Nucleus accumbens (tissue), 56 donors: ENCODE measurements at places on chromosomes 7 and 10.

- no peak for DNase-seq
Observed at GRCh38 chr7:70035519-70035918, 437.2 kb downstream of the AUTS2 start.

- no peak for DNase-seq
Observed at GRCh38 chr10:114565066-114565465, 93.0 kb downstream of the ABLIM1 start.

DNA sequence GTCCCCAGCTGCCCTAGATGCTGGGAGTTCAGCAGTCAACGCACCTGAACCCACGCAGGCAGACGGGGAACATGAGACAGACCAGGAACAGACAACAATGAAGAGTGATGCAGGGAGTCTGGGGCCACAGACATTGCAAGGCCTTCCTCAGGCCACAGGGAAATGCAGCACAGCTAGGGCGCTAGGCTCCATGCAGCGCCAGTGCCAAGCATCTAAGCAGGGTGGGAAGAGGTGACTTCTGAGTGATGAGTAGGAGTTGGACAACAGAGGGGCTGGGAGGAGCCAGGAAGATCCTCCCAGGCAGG is 7.7 kb upstream of the RET start:
- no peak for DNase-seq

DNA sequence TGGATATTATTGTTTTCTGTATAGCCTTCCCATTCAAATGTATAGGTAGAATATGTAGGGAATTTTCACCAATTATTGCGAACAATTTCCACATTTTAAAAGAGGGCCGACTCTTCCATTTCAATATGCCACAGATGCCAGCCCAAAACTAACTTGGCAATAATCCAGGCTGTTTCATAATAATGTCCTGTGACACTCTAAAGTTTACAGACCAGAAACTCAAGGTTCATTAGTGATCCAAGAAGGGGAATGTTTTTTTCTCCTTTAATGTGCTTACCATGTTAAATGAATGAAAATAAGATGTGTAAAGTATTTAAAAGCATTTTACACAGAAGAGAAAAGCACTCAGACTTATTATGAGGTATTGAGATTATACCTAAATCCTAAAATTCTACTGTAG is 63.0 kb upstream of the FAM3C start:
- DNase-seq: no peak

DNA sequence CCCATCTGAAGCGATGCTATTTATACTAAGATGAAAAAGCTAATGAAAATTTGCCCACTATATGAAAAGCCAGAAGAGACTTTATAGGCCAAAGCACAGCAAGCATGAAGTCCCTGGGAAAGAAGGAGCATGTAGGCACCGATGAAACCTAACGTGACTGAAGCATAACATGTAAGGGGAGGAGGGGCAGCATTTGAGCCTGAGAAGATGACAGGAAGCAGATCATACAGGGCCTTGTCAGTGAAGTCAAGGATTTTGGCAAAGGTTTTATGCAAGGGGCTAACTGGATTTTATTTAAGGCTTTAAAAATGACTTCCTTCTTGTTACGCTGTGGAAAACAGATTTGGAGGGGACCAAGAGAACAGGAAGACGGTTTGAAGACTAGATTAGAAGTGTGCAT is 744.0 kb downstream of the PHTF2 start:
- no peak for DNase-seq

- DNase-seq: no peak
Observed at GRCh38 chr7:93958651-93959050, 37.1 kb downstream of the GNG11 start.

DNA sequence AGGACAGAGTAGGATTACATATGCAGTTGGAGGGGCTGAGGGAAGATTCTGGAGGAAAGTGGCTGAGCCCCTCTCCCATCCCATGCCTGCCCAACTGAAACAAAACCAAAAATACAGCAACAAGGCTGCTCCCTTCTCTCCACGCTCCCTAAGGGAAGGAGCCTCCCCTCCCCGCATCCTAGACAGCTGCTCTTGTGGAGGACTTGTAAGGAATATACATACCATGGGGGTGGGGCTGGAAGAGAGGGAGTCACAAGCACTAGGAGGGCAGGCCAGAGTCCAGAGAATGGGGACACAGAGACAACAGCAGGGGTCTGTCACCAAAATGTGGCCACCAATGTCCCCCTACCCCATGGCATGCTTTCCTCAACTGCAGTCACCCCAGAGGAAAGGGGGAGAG is 13.2 kb downstream of the LDB1 start:
- DNase-seq: no peak

- no peak for DNase-seq
Observed at GRCh38 chr10:86644152-86644793, 10.1 kb upstream of the OPN4 start.

DNA sequence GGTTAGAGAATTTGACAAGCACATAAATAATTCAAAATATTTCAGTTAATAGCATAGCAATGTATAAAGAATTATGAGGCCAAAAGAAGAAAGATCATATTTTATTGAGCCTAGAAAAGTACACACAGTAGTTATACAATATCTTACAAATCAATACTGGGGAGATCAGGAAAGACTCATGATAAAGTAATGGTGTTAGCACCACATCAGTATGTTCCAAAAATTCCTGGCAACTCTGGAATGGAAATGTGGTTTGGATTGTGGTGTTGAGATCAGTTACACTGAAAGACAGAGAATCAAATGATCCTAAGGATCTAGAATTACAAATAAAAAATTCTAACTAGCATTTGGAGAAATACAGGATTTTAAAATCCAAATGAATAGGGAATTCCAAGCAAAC is 420.5 kb upstream of the CNTNAP2 start:
- no peak for DNase-seq

DNA sequence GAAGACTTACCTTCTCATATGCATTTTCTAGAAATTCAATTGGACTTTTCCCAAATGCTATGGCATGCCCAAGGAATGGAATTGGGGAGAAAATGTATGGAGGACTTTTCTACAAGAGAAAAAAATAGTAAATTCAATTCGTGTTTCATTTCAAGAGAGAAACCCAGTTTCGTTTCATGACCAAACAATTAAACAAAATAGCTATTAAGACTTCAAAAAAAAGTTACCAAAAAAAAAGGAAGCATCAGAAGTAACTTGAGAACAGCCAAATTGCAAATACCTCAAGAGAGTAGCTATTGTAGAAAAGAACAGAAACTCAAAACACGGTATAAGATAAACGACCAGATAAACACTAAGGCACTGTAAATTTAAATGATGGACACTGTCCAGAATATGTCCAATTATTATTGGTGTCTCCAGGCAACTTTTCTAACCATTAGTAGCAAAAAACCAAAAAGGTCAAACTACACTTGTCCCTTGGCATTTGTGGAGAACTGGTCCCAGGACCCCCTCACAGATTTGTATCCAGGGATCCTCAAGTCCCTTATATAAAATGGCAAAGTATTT is 2.4 kb downstream of the CYP51A1 start:
- no peak for DNase-seq

- DNase-seq: no peak
Observed at GRCh38 chr7:26563406-26563805, 271.7 kb downstream of the SNX10 start.

GRCh38 chr10:126177417-126178030 is 210.8 kb downstream of the ADAM12 start:
- no peak for DNase-seq

- no peak for DNase-seq
Observed at GRCh38 chr10:132382231-132382922, 14.6 kb upstream of the PWWP2B start.

DNA sequence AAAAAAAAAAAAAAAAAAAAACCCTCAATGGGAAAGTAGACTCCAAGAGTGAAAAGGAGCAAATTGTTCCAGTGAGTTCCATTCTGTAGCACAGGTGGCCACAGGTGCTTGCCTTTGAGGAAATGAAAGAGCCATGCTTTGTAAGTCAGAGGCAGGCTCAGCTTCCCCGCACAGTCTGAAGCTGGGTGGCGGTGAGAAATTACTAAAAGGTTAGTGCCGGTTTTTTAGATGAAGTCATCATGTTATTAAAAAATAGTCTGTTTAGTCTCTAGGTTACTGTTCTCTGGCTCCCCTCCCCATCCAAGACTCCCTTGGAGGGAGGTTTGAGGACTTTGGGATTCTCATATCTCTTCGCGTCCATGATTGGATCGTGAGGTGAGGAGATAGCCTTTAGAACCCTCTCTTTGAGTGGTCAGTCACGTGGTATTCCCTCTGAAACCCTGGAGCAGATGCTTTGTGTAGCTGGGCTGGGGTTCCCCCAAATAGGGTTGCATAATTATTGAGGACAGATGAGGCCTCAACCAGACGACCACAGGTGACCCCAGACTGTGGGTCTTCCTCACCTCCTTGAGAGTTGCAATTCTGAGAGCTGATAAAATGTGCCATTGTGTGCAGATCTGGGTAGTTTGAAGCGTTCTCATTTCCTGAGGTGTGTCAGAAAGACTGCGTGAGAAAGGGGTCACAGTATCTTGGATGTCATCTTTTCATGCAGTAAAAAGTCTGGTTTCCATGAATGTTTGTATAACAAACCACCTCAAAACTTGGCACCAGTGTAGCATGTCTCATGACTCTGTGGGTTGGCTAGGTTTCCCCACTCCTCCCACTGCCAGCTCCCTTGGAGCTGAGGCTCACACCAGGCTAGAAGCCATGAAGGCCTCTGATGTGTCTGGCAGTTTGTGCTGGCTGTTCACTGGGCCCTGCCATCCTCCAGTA is 27.1 kb downstream of the OGDH start:
- DNase-seq: no peak

DNA sequence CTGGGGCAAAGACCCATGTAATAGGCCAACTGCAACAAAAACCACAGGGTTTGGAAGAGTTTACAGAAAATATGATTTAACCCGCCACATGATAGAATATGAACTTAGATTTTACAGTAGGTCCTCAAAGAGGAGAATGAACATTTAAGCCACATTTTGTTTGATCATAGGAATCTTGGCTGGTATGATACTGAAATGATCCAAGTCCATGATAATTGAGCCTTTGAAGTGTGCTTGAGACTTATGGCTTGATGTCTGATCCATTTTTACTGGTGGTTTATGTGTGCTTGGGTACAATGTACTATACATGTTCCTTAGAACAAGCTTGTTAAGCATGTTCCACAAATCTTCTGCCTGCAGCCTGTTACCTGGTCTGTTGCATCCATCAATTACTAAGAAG is 41.8 kb upstream of the PDSS1 start:
- no peak for DNase-seq

DNA sequence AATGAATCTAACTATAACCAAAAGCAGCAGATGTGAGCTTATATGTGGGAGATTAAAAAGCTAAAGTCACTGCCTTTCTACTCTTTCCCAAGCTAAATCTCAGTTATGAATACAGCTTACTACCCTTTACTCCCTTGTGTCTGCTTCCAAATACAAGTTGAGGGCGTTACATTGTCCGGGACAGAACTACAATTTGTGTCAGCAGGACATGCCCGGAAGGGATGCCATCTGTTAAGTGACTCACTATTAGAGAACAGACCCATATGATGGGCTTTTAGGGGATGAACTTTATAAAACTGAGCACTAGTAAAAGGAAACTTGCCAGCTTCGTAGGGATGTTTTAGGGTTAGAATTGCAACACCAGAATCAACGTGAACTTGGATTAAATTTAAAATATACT is 299.7 kb upstream of the CSTF2T start:
- no peak for DNase-seq

DNA sequence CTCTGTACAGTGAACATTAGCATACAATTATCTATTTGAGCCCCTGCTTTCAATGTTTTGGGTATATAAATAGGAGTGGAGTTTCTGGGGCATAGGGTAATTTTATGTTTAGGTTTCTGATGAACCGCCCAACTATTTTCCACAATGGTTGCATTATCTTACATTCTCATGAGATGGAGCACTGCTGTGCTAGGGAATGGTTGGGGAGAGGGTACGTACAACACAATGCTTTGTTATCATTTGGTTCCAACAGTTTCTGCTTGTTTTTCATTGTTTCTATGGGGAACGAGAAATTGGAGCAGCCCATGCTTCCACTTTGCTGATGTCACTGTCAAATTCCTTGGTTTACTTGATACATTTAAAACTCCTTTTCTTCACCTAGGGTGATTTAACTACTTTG is 1115.3 kb downstream of the REEP3 start:
- DNase-seq: no peak

DNA sequence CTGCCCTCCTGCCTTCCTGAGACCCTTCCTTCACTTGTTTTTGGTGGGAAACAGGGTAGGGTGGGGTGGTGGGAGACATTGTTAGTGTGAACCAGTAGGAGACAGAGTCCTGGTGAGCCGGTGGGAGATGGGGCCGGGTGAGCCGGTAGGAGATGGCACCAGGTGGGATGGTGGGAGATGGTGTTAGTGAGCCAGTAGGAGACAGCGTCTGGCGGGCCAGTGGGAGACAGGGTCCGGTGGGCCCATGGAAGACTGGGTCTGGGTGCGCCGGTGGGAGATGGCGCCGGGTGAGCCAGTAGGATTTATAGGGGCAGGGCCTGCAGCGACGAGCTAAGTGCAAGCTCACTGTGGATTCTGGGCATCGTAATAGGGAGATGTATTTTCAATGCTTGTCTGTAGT is 116.8 kb downstream of the TRRAP start:
- DNase-seq: no peak

DNA sequence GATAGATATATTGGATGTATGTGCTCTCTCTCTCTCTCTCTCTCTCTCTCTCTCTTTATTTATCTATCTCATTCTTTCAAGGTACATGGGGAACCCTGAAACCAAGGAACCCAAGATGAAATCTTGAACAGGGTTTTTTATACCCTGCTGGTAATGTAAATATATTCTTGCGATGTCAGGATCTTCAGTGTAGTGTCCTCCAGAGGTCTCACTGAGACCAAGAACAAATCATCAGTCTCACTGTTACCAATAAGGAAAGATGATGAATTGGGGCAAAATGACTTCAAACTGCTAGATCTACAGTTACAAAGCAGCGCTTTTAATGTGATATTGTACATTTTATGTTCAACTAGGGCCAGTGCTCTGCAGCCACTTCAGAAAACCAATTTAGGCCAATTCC is 423.5 kb downstream of the ANKRD7 start:
- DNase-seq: no peak

DNA sequence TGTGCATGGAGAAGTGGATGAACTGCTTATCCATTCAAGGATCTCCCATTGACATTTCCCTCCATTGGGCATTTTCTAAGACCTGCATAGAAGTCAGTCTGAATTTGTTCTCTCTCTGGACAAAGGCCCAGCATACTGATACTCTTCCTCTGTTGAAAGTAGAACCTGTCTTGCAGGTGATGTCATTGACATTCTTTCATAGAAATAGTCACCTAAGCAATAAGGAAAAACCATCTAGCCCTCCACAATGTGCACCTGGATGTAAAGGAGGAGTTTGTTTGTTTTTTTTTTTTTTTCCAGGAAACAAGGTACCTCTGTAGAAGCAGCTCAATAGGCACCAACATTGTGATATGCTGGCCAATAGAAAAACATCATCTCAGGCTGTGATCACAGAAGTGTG is 150.4 kb downstream of the DPY19L1 start:
- DNase-seq: no peak
